ENCODE measurements at places on chromosomes 3 and 15.
A peak's percentile ranks its signal among the peaks of the same experiment; 100 is the strongest.

DNA sequence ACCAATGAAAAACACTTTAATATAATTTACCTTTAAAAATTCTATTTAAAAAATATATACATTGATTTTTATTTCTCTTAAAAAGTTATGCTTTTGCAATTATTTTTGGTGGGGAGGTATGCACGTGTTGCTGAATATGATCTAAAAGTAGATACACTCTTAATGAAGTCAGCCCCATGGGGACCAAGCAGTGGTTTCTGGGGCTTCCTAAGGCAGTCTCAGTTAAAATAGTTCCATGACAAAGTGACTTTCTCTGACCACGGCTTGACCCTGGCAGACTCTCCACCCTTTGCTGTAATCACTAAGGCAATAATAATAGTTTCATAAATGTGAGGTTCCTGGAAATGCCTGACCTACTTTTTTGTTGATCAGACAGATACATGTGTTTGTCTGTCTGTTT lies 50.4 kb downstream of the CCR4 start:
- H3K36me3 ChIP-seq, result peaks cover 14% of the 10 kb centered on the region
- H3K27ac ChIP-seq, result no peak overlapping the region
- no peak for DNase-seq
- H3K27me3 ChIP-seq, result peaks cover 2% of the 10 kb centered on the region
- no peaks in the 10 kb centered on the region for H3K4me1 ChIP-seq

- no peak overlapping the region for H3K27ac ChIP-seq
- no peak for DNase-seq
- H3K4me3 ChIP-seq, result no peak overlapping the region
- no peaks in the 10 kb centered on the region for H3K27me3 ChIP-seq
These were observed 98.0 kb upstream of the ARHGEF26 start for GRCh38 chr3:154023148-154023547.

DNA sequence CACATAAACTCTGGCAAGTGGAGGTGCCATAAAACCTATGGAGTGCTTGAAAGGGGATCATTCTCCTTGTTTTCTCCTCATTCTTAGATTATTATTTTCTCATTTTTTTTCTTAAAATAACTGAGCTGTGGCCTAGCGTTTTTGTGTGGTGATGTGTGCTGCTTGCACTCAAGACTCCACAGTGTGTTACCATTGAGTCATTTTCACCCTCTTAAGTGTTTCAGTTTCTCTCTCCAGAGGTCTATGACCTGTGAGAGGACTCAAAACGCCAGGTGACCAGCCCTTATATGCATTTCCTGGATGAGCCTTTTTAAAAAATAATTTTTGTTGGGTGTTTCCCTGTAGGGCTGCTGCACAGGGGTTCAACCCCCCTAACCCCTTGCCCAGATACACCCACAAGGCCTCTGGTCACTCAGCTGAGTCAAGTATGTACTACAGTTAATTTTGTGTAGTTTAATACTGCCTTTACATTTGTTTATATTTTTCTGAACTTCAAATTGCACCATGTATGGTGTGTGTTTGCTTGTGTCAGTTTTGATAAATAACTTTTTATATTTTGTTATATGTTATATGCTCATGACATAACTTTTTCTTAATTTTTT lies 15.4 kb upstream of the BTLA start:
- H3K27ac ChIP-seq, result no peak overlapping the region
- no peak overlapping the region for H3K4me3 ChIP-seq

DNA sequence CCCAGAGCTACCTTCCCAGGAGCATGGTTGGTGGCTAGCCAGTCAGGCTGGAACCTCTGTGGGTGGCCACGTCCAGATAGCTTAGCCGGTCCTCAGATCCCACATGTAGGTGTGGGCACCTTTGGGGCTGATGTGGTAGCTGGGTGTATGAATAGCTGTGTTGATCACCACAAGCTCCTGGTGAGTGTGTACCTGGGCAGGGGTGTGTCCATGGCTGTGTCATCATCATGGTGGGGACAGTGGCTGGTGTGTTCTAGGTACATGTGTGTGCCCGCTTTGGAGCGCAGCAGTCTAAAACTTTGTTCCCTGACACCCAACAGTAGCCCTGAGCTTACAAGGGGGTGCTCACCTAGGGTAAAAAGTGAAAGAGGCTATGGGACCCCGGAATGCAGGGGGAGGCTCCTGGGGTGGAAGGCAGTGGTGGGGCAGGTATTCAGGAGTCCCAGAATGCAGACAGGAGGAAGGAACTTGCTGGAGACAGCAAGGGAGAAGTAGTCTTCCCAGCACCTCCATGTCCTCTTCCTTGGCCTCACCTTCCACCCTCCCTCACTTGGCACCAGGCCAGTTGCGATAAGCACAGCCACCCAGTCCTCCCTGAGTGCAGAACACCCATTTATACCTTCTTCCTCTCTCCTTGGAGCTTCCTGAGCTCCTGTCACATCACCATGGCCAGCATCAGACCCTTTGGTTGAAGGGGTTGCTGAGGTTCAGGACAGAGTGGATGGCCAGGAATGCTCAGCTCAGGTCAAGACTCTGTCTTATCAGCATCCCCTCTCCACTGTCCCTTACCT lies 1.2 kb downstream of the CISH start:
- H3K27me3 ChIP-seq, result peaks cover 3% of the 10 kb centered on the region
- H3K27ac ChIP-seq, result peak overlapping the region; percentile 49
- H3K4me3 ChIP-seq, result peak overlapping the region; percentile 87
- no peaks in the 10 kb centered on the region for H3K36me3 ChIP-seq
- DNase-seq, result no peak

GRCh38 chr3:46714728-46715506 lies 2.8 kb downstream of the PRSS50 start:
- H3K4me1 ChIP-seq, result no peaks in the 10 kb centered on the region
- H3K27ac ChIP-seq, result no peak overlapping the region
- H3K27me3 ChIP-seq, result peaks cover 34% of the 10 kb centered on the region

Measured in HFFc6 (cell line).